ENCODE measurements at places on chromosomes 7 and 10.

- no peak for DNase-seq
These were observed 208.7 kb downstream of the CRPPA start for GRCh38 chr7:16212610-16213009.

GRCh38 chr7:128236924-128237586 is 4.0 kb upstream of the LEP start:
- no peak for DNase-seq

DNA sequence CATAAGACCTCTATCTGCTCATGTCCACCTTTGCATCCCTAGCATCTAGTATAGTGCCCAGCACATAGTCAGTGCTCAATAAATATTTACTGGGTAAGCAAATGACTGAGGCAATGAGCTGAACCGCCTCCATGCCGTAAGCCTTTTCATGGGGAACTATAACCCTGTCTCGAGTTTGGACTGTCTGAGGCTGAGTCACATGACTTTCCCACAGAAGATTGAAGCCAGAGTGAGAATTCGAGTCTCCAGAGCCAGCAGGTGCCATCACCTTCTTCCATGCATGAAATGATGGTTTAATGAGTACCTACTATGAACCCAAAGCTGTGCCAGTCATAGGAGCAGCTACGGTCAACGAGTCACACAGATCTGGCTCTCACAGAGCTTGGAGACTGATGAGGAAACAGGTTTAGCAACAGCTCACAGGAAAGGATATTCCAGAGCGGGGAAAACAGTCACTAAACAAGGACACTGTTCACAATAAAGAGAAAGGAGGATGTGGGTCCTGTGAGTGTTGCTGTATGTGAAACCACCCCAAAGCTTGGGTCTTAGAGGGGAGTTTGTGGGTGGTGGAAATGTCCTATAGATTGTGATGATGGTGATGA is 75.2 kb downstream of the TEX36 start:
- DNase-seq, result no peak

- DNase-seq, result no peak
These were observed 102.2 kb upstream of the DIP2C start for GRCh38 chr10:791639-792038.

GRCh38 chr7:103632005-103632639 is 186.1 kb upstream of the SLC26A5 start:
- no peak for DNase-seq

- DNase-seq, result no peak
These were observed 7.8 kb downstream of the ATP6V0E2 start for GRCh38 chr7:149881328-149882247.

GRCh38 chr7:138944592-138944991 is 36.6 kb downstream of the KIAA1549 start:
- no peak for DNase-seq

DNA sequence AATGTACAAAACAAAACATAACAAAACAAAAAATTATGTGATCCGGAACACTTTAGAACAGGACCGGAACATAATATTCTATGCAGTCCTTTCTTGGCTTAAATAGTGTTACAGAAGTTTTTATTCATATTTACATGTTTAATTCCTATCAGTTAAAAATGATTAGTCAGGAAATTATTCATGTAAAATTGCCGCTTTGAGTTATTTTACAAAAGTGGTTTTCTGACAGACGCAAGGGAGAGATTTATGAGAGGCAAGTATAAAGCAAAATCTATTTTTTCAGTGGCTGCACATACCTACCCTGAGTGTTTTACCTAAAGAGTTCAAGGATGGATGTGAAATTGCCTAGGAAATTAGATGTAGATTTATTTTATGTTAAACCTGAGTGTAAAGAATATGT is 230.7 kb upstream of the DKK1 start:
- DNase-seq, result no peak
